ENCODE measurements at places on chromosomes 2 and 18.

GRCh38 chr18:77304268-77304667 lies 54.6 kb downstream of the GALR1 start:
- no peak for DNase-seq

GRCh38 chr2:195824478-195824877 lies 167.5 kb downstream of the SLC39A10 start:
- no peak for DNase-seq

DNA sequence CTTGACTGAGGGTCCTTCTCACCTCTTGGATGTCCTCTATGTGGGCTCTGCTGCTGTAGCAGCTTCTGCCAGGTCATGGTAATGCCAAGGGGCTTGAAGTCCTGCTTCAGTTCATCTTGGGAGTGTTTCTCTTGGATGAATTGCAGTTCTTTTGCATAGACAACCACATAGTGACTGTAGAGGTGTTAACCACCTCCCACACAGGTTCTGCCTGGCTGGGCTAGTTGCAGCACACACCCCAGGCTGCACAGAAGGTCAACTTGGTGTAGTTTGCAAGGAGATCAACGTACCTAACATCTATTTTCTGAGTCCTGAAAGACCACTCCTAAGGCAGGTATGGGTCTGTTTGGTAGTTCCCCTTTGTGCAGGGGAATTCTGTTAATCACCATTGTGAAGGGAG lies 108.1 kb downstream of the ADCYAP1 start:
- DNase-seq = no peak

DNA sequence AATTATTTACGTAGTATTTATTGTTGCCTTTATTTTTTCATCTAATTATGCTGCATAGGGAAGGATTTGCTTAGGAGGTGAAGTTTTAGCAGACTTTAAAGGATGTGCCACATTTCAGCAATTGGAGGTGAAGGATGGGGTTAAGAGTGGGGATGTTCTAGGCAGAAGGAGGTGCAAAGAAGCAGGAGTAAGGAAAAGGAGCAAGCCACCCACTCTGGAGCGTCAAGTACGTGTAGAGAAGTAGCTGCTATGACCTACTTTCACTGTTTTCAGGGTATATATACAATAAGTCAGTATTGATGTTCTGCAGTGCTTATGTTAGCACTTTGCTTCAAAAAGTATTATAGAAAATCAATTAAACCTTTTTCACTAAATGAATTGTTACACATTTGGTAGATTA lies 34.4 kb downstream of the ITGAV start:
- DNase-seq = no peak

- DNase-seq = no peak
Observed at GRCh38 chr2:71615767-71616730, 162.7 kb downstream of the DYSF start.

GRCh38 chr2:112776113-112776512 lies 8.2 kb downstream of the IL1A start:
- DNase-seq = no peak

- DNase-seq = no peak
Observed at GRCh38 chr18:59799383-59800015, 100.3 kb upstream of the PMAIP1 start.

DNA sequence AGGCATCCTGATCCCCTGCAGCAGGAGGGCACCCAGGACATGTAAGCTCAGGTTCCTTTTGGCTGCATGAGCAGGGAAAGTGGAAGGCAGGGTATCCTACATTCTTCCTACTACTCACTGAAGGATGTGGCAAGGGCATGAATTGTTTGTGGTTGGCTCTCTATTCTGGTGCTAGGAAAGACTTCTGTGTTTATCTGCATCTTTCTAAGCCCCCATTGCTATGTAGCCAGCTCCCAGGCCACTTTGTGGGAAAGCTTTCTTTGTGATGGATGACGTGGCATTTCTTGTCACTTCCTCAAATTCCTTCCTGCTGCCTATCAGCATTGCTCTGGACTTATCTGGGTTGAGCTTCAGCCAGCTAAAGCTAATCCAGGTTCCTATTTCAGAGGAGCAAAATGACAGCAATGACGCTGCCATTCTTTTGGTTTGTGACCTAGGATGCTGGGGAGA lies 46.2 kb downstream of the MEIS1 start:
- DNase-seq = no peak

- DNase-seq = no peak
Observed at GRCh38 chr2:110847651-110848050, 115.3 kb downstream of the ACOXL start.

DNA sequence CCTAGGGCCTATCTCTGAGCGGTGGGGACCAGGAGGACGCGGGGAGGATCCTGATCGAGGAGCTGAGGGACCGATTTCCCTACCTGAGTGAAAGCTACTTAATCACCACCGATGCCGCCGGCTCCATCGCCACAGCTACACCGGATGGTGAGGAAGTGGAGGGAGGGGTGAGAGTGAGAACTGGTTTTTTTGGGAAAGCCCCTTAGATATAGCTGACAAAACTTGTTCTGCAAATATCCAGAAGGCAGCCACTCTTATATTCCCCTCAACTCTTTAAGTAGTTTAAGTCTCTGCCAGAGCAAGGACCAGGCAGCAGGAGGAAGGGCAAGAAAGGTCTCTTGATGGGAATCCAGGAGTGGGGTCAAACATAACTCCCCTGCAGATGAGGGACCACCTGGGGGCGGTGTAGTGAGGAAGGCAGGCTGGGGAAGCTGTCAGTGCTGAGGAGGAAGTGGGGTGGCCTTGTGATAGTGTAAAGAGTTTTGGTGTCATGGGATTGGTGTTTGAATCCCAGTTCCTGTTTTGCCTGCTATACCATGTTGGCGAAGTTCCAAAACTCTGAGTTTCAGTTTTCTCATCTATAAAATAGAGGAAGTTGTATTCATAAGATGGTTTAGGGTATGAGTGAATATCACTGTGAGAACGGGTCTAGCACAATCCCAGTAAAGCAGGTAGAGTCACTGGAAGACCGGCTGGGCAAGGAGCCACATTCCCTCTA lies 3.4 kb downstream of the NAGK start:
- DNase-seq = no peak

- peak; percentile 24 for DNase-seq
Observed at GRCh38 chr2:132623096-132623839, 46.7 kb downstream of the LYPD1 start.

DNA sequence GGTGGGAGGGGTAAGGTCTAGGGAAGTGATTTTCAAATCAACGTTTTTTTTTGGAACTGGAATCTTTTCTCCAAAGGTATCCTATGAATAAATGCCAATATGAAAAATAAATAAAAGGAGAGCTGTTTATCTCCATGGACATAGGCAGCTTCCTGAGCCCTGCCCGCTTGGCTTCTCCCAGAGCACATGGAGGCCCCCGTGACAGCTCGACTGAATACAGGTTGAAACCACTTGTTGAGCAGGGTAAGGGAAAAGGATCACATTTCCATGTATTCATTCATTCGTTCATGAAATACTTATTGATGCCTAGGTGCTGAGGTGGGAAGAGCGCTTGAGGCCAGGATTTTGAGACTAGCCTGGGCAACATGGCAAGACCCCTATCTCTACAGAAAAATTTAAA lies 64.8 kb downstream of the MARCHF4 start:
- DNase-seq = no peak

DNA sequence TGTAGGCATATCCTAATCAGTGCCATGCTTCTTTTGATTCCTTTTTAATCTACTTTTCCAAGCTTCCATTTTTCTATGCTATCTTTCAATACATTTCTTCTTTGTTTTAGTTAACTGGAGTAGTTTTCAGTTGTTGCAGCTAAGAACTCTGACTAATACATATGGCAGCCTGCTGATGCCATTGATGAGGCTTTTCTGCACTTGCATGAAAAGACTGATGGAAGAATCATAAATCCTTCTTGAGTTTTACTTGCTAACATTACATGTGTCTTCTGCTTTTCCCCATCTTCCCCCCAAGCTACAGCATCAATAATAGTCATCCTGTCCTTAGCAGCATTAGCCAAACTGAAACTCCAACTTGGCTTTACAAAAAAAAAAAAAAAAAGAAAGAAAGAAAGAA lies 203.3 kb downstream of the LRP1B start:
- no peak for DNase-seq

DNA sequence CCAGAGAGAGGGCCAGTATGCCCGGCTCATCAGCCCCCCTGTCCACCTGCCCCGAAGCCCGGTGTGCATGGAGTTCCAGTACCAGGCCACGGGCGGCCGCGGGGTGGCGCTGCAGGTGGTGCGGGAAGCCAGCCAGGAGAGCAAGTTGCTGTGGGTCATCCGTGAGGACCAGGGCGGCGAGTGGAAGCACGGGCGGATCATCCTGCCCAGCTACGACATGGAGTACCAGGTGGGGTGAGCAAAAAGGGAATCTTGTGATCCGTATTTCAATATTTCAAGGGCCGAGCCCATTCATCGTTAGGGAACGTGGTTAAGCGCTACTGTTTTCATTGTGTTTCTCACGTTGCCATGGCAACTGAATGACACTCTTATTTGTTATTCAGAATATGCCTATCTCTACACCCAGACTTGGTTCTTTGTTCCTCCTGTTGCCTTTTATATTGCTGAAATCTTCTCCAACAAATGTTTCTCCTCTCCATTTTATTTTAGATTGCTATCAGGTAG lies 81.5 kb downstream of the NRP2 start:
- peak; percentile 56 for DNase-seq

DNA sequence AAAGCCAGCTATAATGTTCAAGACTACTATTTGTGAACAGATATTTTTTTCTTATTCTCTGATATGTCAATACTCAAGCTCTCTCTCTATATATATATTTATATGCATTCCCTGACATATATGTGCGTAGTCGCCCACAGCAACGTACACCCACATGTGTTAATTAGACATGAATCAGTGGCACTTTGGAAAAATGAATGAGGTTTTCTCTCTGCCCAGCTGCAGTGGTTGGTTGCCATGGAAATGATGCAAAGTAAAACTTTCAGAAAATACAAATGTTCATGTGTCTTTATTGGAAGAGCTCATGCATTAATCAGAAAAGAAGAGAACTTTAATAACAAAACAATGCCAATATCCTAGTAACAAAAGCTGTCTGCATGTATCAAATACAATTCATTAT lies 34.7 kb downstream of the UNC80 start:
- DNase-seq = no peak

DNA sequence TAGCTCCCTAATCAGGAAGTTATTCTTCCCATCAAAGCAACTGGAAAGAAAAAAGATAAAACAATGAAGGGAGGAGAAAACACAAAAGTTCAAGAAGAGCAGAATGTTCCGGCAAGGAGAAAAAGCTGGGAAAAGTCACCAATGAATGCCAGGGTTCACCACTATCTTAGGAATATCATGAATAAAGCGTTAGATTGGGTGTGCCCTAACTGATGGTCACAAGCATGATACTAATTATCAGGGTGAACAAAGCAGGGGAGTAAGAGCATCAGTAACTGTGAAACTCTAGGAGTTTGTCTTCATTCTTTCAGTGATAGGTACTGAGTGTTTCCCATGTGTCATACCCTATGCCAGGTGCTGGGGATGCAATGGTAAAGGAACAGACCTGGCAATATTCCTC lies 115.5 kb downstream of the ABCA12 start:
- DNase-seq = no peak

DNA sequence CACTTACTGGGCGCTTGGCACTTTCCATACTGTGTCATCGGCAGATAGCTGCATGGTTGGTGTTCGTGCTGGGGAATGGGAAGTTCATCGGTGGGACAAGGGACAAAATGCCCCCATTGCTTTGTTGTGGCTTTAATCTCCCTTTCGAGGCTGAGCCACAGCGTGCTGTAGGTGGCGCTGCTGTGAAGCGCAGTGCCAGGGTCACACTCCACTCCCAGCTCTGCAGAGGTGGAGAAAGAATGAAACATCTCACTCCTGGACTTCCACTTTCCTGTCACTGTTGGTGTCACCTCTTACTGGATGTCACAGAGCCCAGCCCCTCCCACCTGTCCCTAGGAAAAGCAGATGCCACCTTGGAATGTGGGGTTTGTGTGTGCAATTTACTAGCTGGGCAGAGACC lies 8.7 kb downstream of the TYMS start:
- no peak for DNase-seq

DNA sequence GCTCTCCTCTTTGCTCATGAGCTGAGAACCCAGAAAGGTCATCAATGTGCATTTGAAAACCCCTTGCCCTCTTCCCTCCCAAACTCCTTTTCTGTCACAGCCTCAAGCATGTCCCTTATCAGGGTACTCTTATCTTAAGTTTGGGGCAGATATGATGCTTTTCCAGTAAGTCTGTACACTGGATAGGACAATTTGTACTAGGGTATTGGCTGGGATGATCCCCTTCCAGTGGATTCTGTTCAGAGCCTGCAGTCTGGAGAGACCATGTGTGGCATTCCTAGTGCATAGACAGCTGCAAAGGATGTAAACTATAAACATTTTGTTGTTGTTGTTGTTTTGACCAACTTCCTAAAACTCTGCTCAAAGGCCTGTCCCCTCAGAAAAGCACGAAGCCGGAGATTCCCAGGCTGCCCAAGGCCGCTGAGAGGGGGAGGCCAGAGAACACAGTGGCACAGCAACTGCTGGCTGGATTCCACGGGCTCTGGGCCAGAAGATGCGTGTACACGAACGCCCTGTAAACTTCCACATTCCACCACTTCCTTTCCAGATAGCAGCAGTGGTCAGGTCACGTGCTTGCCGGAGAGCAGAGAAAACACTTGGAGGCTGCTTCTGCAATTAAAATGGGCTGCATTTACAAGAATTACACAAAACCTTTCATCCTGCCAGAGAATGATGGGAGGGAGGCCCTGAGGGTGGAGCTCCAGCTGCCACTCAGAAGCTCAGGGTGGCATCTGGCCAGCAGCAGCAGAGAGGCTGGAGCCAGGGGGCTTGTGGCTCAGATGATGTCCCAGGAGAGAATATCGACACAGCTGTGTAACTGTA lies 42.1 kb downstream of the BMP10 start:
- DNase-seq = peak; percentile 82

DNA sequence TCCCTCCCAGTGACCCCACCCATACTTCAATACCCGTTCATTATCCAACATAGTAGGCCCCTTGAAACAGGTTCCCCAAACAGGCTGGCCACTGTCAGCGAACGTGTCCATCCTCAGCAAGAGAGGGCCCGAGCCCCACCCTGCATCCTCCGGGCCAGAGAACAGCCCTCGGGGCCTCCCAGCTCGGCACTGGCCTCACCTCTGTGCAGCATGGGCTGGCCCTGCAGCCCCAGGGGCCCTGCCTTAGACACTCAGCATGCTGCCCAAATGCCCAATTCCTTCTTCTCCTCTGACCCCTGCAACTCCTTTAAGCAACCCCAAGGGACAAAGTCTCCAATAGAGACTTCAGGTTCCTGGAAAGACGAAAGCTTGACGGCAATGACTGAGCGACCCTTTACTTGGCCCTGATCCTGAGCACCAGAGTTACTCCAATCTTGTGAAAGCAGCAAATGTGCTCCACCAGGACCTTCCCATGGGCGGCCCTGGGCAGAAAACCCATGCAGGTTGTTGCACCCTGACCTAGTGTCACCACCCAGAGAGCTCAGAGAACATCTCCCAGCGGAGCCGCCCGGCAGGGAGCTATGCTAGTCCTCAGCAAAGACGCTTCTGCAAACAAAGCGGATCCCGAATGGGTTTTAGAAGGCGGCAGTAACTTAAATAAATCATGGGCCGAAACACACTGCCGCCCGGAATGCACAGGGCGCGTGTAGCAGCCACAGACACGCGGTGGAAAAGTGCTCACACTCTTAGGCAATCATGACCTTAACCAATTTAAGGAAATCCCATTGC lies 782 bp downstream of the COL6A3 start:
- DNase-seq = no peak

- DNase-seq = no peak
Observed at GRCh38 chr2:120969613-120970355, 234.1 kb downstream of the GLI2 start.

Measured in BJ (cell line).